Right atrium auricular region (tissue), 2 donors: ENCODE measurements at places on chromosomes 4 and X.

DNA sequence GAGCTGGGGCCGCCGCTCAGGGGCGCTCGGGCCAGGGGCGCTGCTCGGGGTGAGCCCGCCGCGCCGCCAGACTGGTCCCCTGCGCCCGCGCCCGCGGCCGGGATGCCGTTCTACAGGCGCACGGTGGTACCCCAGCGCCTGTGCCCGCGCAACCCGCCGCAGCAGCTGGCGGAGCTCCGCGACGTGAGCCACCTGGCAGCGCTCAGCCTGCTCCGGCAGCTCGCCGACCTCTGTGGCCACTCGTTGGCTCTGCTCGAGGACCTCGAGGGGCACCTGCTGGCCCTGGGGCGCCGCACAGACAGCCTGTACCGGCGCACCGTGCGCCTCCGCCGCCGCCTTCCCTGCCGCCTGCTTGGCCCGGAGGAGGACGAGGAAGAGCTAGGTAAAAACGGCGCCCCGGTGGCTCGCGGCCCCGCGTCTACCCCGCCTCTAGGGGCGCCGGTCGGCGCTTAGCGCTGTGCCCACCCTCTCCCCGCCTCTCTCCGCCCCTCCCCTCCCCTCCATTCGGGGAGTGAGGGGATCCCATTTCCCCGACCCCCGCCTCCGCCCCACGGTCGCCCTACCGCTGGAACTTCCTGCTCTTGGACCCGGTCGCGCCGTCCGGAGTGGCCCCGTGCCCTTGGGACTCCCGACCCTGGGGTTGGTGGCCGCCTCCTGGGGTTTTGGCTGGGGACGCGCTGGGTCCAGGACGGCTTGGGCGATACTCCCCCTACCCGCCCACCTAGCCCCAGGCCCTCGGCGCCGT lies 513 bp downstream of the NHSL2 start:
- DNase-seq = no peak
- H3K27me3 ChIP-seq = peaks cover 10% of the 10 kb centered on the region
- H3K4me3 ChIP-seq = peak overlapping the region; percentile 49

DNA sequence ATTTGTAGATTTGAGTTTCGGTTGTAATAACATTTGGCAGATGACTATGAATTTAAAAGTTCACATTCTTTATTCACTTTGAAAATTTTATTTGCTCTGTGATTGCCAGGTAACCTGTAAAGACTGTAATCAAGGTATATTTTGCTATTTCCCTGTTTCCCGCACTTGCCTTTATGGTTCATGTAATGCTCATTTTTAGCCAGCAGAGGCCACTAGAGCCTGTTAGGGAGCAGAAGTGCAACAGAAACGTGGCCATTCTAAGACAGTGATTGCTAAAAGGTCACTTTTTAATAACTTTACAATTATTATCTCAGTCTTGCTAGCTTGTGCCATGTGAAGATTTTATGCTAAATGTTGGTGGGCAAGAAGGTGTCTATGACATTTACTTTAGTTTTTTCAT lies 12.4 kb downstream of the YIPF6 start:
- H3K27me3 ChIP-seq = no peaks in the 10 kb centered on the region
- H3K36me3 ChIP-seq = peaks cover 19% of the 10 kb centered on the region
- H3K4me3 ChIP-seq = no peak overlapping the region
- no peak for DNase-seq

DNA sequence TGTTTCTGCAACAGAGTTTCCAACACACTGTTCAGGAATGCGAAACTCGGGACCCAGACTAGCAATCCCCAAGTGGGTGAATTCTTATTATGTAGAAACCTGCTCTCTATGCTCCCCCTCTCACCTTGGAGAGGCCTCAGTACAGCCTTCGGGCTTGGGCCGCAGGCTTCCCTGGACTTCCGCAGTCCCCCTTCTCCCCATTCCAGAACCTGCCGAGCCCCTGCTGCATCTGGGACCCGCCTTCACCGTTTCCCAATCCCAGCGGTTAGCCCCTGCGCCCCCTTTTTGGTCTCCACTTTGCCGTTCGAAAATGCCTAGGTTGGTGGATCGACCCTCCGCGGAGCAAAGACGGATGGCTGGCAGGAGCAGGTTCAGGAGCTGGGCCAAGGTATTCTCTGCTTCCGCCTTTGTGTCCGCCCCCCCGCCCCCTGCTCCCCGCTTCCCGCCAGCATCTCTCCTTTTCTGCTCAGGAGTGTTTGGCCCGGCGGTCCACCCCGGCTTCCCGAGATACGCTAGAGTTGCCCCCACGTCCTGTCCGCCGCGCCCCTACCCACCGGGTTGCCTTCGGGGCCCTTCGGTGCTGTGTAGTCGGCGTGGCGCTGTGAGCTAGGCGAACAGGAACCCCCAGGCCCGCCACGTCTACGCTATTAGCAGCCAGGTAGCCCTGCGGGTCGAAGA lies 11.5 kb downstream of the HAND2 start:
- no peak for DNase-seq
- H3K27me3 ChIP-seq = no peaks in the 10 kb centered on the region
- H3K36me3 ChIP-seq = no peaks in the 10 kb centered on the region

DNA sequence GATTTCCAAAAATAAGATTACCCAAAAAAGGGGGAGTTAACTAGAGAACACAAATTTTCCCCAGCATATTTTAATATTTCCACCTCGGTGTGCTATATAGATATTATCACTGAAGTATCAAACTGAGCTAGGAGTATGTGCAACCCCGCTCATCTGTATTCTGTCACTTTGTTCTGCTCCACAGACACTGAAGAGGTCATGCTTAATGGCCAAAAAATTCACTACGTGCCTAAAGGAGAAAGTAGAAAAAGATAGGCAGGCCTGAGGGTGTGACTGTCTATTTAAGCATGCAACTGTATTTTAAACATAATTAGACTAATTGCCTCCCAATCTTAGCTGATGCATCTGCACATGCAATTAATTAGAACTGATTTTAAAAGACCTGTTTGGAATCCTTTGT lies 24.5 kb downstream of the SH3RF1 start:
- H3K27ac ChIP-seq = no peak overlapping the region
- no peak for DNase-seq
- no peaks in the 10 kb centered on the region for H3K4me1 ChIP-seq
- H3K36me3 ChIP-seq = no peaks in the 10 kb centered on the region
- H3K4me3 ChIP-seq = no peak overlapping the region
- no peaks in the 10 kb centered on the region for H3K27me3 ChIP-seq

- H3K27me3 ChIP-seq = no peaks in the 10 kb centered on the region
- no peaks in the 10 kb centered on the region for H3K4me1 ChIP-seq
- H3K4me3 ChIP-seq = no peak overlapping the region
- no peaks in the 10 kb centered on the region for H3K36me3 ChIP-seq
Observed at GRCh38 chr4:121457278-121457875, 76.6 kb upstream of the QRFPR start.

- H3K27ac ChIP-seq = no peak overlapping the region
- no peaks in the 10 kb centered on the region for H3K4me1 ChIP-seq
- H3K4me3 ChIP-seq = no peak overlapping the region
- no peak for DNase-seq
- no peaks in the 10 kb centered on the region for H3K36me3 ChIP-seq
Observed at GRCh38 chr4:34935739-34936138, 1308.6 kb downstream of the ARAP2 start.

- no peaks in the 10 kb centered on the region for H3K4me1 ChIP-seq
- H3K36me3 ChIP-seq = no peaks in the 10 kb centered on the region
- H3K27ac ChIP-seq = no peak overlapping the region
Observed at GRCh38 chr4:77336411-77337142, 179.6 kb downstream of the CCNG2 start.

- no peaks in the 10 kb centered on the region for H3K36me3 ChIP-seq
- H3K4me1 ChIP-seq = no peaks in the 10 kb centered on the region
- no peak overlapping the region for H3K4me3 ChIP-seq
- H3K27me3 ChIP-seq = no peaks in the 10 kb centered on the region
Observed at GRCh38 chr4:158513256-158513655, 8.4 kb upstream of the RXFP1 start.

GRCh38 chr4:3420606-3420955 lies 21.2 kb upstream of the HGFAC start:
- peaks cover 35% of the 10 kb centered on the region for H3K36me3 ChIP-seq
- no peaks in the 10 kb centered on the region for H3K27me3 ChIP-seq
- H3K4me1 ChIP-seq = no peaks in the 10 kb centered on the region

- no peaks in the 10 kb centered on the region for H3K27me3 ChIP-seq
- H3K27ac ChIP-seq = no peak overlapping the region
- H3K4me1 ChIP-seq = no peaks in the 10 kb centered on the region
Observed at GRCh38 chrX:122788216-122788615, 395.9 kb upstream of the GRIA3 start.

DNA sequence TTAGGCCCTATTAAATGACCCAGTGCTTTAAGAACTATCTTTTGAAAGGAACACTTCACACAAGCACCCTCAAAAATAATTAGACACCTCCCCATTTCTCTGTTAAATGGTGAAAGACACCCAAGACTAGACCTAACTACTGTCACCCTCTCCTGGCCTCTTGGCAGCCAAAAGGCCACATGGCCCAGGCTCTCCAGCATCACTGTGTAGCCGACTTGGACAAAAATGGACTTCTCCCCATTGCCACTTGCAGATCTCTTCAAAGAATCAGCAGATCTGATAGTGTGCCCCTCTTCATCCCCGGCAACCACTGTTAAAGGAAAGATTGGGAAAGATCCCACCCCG lies 2.0 kb downstream of the MID1IP1 start:
- DNase-seq = no peak
- H3K4me1 ChIP-seq = peaks cover 18% of the 10 kb centered on the region
- peak overlapping the region; percentile 62 for H3K4me3 ChIP-seq
- no peaks in the 10 kb centered on the region for H3K36me3 ChIP-seq

- no peaks in the 10 kb centered on the region for H3K27me3 ChIP-seq
- H3K4me1 ChIP-seq = no peaks in the 10 kb centered on the region
- no peak overlapping the region for H3K27ac ChIP-seq
- no peaks in the 10 kb centered on the region for H3K36me3 ChIP-seq
Observed at GRCh38 chr4:100288811-100289529, 98.7 kb upstream of the DDIT4L start.

GRCh38 chrX:97685753-97686152 lies 802.0 kb downstream of the RPA4 start:
- no peaks in the 10 kb centered on the region for H3K27me3 ChIP-seq
- DNase-seq = no peak
- no peaks in the 10 kb centered on the region for H3K4me1 ChIP-seq
- no peak overlapping the region for H3K27ac ChIP-seq

DNA sequence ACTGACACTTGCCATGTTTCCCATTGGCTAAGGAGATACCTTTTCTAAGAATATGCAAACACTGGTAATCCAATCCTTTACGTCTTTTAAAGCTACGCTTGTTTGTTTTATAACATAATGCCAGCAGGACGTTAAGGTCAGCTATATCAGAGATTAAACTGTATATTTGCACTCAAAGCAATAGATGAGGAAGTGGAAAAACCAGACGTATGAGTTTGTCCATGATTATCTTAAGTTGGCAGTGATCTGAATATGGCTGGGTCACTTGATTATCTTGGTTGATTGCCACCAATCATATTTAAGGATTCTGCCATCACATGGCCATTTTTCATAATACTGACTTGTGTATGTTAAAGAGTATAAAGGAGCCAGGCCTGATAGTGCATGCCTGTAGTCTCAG lies 19.4 kb downstream of the TMSB4X start:
- H3K4me3 ChIP-seq = no peak overlapping the region
- H3K27me3 ChIP-seq = no peaks in the 10 kb centered on the region
- H3K27ac ChIP-seq = no peak overlapping the region
- H3K4me1 ChIP-seq = no peaks in the 10 kb centered on the region

GRCh38 chrX:16770970-16771482 lies 15.2 kb upstream of the TXLNG start:
- H3K4me3 ChIP-seq = no peak overlapping the region
- no peaks in the 10 kb centered on the region for H3K27me3 ChIP-seq
- H3K27ac ChIP-seq = no peak overlapping the region
- no peak for DNase-seq
- no peaks in the 10 kb centered on the region for H3K36me3 ChIP-seq
- H3K4me1 ChIP-seq = no peaks in the 10 kb centered on the region

- no peaks in the 10 kb centered on the region for H3K4me1 ChIP-seq
- H3K27ac ChIP-seq = no peak overlapping the region
- DNase-seq = no peak
- no peak overlapping the region for H3K4me3 ChIP-seq
- H3K36me3 ChIP-seq = no peaks in the 10 kb centered on the region
Observed at GRCh38 chr4:90926957-90927356, 799.8 kb downstream of the CCSER1 start.

GRCh38 chrX:63417649-63418048 lies 66.5 kb upstream of the SPIN4 start:
- no peak for DNase-seq
- no peaks in the 10 kb centered on the region for H3K27me3 ChIP-seq
- H3K36me3 ChIP-seq = no peaks in the 10 kb centered on the region
- H3K4me1 ChIP-seq = no peaks in the 10 kb centered on the region
- H3K4me3 ChIP-seq = no peak overlapping the region
- no peak overlapping the region for H3K27ac ChIP-seq

DNA sequence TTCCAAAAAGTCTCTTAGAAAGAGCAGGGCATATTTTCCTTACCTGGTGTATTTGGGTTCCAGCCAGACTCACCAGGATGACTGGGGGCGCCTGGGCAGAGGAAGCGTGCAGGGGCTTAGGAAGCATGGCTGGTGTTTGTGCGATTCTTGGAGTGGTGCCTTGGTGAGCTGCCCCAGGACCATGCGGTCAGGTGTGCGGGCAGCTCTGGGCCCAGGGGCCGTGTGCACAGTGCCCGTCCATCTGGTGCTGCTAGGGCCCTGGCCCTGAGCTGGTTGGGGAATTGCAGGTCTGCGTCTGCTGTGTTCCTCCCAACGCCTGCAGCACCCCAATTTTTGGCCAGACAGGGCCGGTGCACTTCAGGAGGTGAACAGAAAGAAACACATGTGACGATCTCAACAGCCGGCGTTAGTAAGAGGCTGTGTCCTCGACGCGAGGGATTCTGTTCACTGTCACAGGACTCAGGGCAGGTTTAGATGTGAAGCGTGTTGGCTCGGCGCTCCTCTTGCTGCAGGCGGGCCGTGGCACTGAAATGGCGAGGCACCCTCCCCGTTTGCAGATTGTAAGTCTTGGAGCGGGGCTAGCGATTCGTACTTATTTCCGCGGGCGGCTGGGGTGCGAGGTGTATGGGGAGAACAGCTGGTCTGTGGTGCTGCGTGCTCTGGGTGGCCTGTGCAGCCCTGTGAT lies 15.2 kb downstream of the RGS12 start:
- no peak overlapping the region for H3K27ac ChIP-seq
- H3K4me1 ChIP-seq = no peaks in the 10 kb centered on the region
- no peaks in the 10 kb centered on the region for H3K36me3 ChIP-seq
- no peaks in the 10 kb centered on the region for H3K27me3 ChIP-seq
- H3K4me3 ChIP-seq = no peak overlapping the region

DNA sequence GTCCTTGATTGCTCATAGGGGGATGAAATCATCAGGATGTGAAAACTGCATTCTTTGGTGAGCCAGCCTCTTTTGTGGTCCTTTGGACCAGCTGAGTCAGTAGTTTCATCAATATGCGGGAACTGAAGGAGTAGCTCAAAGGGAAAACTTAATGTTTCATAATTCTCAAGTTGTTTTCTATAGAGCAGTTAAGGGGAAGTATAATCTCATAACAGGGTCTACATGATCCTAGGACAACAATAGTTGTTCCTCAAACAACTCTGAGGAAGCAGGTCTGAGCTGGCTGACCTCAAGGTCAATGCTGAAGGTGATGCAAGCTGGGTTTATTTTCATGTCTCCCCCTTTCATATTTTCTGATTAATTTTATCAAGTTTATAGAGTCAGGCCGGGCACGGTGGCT lies 36.1 kb upstream of the IRF2 start:
- no peak for DNase-seq
- peaks cover 6% of the 10 kb centered on the region for H3K4me1 ChIP-seq
- no peaks in the 10 kb centered on the region for H3K27me3 ChIP-seq
- no peak overlapping the region for H3K27ac ChIP-seq
- H3K36me3 ChIP-seq = no peaks in the 10 kb centered on the region
- H3K4me3 ChIP-seq = no peak overlapping the region
